IMR-90 (cell line): ENCODE measurements at places on chromosomes 2 and 18. TPM values are rescaled to one million over a fixed set of nuclear protein-coding genes. Genes with fewer than 3 reads are reported as not detected.

Gene B3GNT7
- polyA plus RNA-seq, result 0.03 and 0.07 TPM in 2 replicates

Gene EHD3
- 29.1 and 31.8 TPM in 2 replicates for polyA plus RNA-seq

DNA sequence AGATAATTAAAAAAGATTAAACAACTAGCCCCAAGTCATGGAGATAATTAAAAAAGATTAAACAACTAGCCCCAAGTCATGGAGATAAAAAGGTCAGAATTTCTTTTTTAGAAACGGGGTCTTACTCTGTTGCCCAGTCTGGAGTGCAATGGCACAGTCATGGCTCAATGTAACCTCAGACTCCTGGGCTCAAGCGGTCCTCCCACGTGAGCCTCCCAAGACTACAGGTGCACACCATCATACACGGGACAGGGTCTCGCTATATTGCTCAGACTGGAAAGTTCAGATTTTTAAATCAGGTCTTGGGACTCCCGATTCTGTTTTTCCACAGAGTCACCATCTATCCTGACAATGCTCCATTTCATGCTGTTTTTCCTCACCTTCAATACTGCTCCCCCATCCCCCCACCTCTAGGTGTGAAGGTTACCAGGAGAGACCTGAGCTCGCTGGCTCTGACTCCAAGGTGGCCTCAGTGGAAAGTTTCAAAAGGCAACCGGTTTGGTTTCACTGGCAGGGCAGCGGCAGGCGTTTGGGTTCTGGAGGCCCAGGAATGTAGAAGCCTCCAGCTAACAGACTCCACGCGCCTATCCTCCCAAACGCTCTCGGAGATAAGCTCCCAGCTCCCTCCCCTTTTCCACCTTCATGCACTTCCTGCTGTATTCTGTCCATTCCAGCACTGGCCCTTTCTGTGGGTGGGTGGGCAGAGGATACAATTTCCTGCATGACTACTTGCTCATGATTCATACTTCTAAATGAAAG lies 2.9 kb upstream of the SEMA4C start:
- DNase-seq, result peak; percentile 70

GRCh38 chr2:119431155-119431975 lies at the start of gene TMEM37:
TSS of gene TMEM37 (plus strand) at chr2:119431854. CDS start at chr2:119431904, 50 bp downstream.
- peak; percentile 15 for DNase-seq

Gene CHRND
- polyA plus RNA-seq, result not detected in 2 replicates

DNA sequence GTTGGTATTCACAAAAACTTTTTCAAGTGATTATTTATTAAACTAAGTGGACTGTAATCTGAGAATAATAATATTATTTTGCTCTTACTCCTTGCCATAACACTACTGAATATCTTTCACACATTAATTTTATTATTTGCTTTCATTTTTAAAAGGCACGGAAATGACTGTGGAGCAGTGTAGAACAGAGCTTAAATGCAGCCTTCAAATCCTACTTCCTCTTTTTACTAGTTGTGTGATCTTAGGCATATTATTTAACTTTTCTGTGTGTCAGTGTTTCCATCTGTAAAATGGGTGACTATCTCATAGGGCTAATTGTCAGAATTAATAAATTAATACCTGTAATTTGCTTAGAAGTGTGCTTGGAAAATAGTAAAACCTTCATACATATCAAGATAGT lies 55.5 kb upstream of the SLC8A1 start:
- no peak for DNase-seq

Gene EML6
- 0.14 and 0.19 TPM in 2 replicates for polyA plus RNA-seq

- no peak for DNase-seq
Measured at GRCh38 chr2:128327180-128327964, 8.7 kb upstream of the HS6ST1 start.

DNA sequence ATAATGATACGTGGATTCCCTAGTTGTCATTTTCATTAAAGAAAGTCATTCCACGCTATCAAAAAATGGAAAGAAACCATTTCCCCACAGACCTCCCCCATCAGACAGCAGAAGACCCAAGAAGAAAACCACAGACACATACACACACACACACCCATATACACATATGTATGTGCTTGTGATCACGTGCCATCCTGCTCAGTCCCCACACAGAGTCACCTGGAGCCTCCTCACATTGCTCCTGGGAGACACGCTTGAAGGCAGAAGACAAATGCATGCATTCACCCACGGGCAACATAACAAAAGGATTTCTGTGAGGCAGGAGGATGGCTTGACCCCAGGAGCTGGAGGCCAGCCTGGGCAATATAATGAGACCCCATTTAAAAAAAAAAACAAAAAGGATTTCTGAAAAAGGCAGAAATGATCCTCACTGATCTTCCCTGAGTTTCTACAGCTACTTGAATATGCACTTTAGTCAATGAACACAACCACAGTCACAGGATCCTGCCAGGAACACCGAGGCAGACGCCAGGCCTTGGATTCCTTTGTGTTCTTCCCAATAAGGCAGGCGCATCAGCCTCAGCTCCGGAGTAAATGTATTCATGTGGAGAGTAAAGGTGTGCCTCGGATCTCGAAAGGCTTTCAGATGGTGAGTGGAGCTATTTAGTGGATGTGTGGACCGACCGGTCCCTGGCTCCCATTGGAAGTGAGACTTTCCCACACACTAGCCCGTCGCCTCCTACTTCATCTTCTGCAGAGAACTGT lies 21.0 kb downstream of the TGFBRAP1 start:
- no peak for DNase-seq

Gene TUBB8B
- not detected in 2 replicates for polyA plus RNA-seq

Gene ABHD1
- polyA plus RNA-seq, result 0.14 and 0.24 TPM in 2 replicates

GRCh38 chr18:64765908-64766307 lies 617.0 kb upstream of the LINC00305 start:
- DNase-seq, result no peak

DNA sequence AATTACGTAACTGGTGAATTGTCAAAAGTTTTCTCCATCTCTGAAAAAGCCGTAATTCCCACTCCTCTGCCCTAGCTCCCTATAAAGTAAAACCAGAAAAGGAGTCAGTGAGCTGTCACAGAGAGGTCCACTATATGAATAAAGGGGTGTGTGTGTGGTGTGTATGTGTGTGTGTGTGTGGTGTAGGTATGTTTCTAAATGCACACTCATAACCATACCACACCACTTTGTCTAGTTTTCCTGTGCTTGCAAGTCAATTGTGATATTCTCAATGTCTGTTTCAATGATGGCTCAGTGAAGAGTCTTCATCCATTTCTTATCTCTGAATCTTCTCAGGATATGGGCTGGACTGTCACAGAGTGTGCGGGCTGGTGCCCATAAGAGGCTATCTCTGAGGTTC lies 54.8 kb upstream of the CCDC68 start:
- DNase-seq, result no peak

DNA sequence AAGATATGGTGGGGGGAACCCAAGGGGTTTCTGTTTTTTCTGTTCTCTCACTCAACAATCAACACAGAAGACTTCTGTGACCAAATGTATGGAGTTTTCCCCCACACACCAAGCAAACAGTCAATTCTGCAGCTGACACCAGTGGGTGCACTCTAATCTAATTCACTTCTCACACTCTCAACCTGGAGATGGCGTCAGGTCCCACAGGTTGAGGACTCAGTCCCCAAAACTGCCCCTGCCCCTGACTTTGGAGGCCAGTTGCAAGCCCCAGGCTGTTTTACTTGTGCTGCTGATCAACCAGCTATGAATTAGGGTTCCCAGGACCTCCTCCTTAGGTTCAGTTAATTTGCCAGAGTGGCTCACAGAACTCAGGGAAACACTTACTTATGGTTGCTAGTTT lies 6.2 kb downstream of the RNU2-63P start:
- DNase-seq, result no peak
